ENCODE measurements at places on chromosomes 11 and 22. TPM values are rescaled to one million over a fixed set of nuclear protein-coding genes. Genes with fewer than 3 reads are reported as not detected.

FGF4 gene
- not detected for polyA plus RNA-seq

GAB2 gene
- 18.3 TPM for polyA plus RNA-seq

KRTAP5-10 gene
- polyA plus RNA-seq, result 0.39 TPM

KCNJ4 gene
- 0.20 TPM for polyA plus RNA-seq

SNX32 gene
- 4.9 TPM for polyA plus RNA-seq

CHCHD10 gene
- polyA plus RNA-seq, result 132 TPM

DAGLA gene
- polyA plus RNA-seq, result 3.3 TPM

JAML gene
- 2.7 TPM for polyA plus RNA-seq

MPPED1 gene
- 0.69 TPM for polyA plus RNA-seq
